ENCODE measurements at places on chromosomes 3 and 15. TPM values are rescaled to one million over a fixed set of nuclear protein-coding genes. Genes with fewer than 3 reads are reported as not detected.

DNA sequence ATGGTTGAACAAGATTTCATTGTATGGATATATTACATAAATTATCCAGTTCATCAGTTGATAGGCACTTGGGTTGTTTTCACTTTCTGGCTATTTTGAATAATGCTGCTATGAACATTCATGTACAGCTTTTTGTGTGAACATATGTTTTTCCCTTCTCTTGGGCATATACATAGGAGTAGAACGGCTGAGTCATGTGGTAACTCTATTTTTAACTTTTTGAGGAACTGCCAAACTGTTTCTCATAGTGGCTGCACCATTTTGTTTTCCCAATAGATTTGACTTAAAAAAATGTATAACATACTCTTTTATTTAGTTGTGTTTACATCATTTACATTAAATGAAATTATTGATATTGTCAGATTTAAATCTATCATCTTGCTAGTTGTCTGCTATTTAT, 28.8 kb upstream of the RFX7 start:
- no peaks in the 10 kb centered on the region for H3K27me3 ChIP-seq
- H3K4me1 ChIP-seq = no peaks in the 10 kb centered on the region
- no peaks in the 10 kb centered on the region for H3K36me3 ChIP-seq
- no peak overlapping the region for H3K27ac ChIP-seq
- DNase-seq = no peak

DNA sequence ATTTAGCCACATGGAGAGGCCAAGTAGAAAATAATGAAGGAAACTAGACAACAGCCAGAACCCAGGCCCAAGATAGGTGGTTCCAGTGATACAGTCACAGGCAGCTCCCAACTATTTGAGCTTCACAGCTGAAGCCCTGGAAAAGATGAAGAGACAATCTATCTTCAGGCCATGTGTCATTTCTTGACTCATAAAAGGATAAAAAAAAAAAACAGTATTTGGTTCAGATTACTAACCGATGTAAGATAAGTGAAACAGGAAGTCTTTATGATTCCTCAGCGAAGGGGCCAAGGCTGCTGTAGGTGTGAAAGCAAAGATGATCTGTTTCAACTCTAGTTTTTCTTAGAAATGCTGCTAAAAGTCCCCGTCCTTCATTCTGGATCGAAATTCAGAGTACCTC, 394.6 kb downstream of the ZNF385D start:
- H3K27me3 ChIP-seq = no peaks in the 10 kb centered on the region
- H3K27ac ChIP-seq = no peak overlapping the region
- no peaks in the 10 kb centered on the region for H3K36me3 ChIP-seq
- no peak for DNase-seq

- H3K4me1 ChIP-seq = no peaks in the 10 kb centered on the region
- H3K36me3 ChIP-seq = no peaks in the 10 kb centered on the region
- no peaks in the 10 kb centered on the region for H3K27me3 ChIP-seq
- no peak overlapping the region for H3K27ac ChIP-seq
- no peak overlapping the region for H3K4me3 ChIP-seq
These were observed 212.1 kb downstream of the P3H2 start for GRCh38 chr3:189908646-189909045.

- H3K27me3 ChIP-seq = no peaks in the 10 kb centered on the region
- no peak overlapping the region for H3K27ac ChIP-seq
- H3K36me3 ChIP-seq = no peaks in the 10 kb centered on the region
- H3K4me1 ChIP-seq = no peaks in the 10 kb centered on the region
- DNase-seq = no peak
These were observed 244.9 kb downstream of the FAM43A start for GRCh38 chr3:194930377-194931204.

GRCh38 chr3:129527262-129527661, 1.2 kb upstream of the RHO start:
- no peak overlapping the region for H3K4me3 ChIP-seq
- DNase-seq = no peak
- H3K27ac ChIP-seq = no peak overlapping the region
- no peaks in the 10 kb centered on the region for H3K27me3 ChIP-seq
- H3K4me1 ChIP-seq = peaks cover 12% of the 10 kb centered on the region

- H3K4me1 ChIP-seq = 0 out of 2 replicates have a peak, but pooled peaks cover under 1% of the 10 kb centered on the region
- no peak for DNase-seq
- no peaks in the 10 kb centered on the region for H3K27me3 ChIP-seq
- H3K27ac ChIP-seq = no peak overlapping the region
- H3K4me3 ChIP-seq = no peak overlapping the region
- peaks cover 32% of the 10 kb centered on the region for H3K36me3 ChIP-seq
These were observed 11.6 kb downstream of the TKT start for GRCh38 chr3:53244271-53244670.

DNA sequence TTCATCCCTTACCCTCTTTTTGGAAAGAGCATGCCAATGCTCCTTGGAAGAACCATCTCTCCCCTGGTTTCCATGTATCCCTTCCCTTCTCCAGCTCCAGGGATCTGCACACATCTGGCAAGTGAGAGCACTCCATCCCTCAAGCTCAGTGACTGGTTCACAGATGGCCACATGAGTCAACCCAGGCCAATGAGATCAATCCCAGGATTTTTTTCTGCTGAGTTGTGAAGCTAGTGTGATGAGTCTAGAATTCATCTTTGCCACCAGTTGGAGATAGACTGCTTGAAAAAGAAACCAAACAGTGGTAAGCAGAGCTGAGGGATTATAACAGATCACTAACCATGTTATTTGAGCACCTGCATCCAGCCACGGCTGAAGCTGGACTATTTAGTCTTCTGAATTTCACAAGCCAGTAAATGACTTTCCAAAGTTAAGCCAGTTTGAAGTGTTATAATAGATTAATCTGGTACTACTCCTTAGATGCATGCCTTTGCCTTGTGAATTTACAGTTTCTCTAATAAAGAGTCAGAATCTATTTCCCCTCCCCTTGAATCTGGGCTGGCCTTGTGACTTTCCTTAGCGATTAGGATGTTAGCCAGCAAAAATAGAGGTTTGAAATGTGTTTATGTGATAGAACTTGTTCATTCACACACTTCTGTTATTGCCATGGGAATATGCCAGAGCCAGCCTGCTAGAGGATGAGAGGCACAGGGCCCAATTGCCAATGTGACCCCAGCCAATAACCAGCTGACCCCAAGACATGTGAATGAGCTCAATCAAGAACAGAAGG, 159.8 kb downstream of the WNT5A start:
- no peaks in the 10 kb centered on the region for H3K36me3 ChIP-seq
- H3K27ac ChIP-seq = no peak overlapping the region
- no peaks in the 10 kb centered on the region for H3K4me1 ChIP-seq
- no peak for DNase-seq
- no peaks in the 10 kb centered on the region for H3K27me3 ChIP-seq

DNA sequence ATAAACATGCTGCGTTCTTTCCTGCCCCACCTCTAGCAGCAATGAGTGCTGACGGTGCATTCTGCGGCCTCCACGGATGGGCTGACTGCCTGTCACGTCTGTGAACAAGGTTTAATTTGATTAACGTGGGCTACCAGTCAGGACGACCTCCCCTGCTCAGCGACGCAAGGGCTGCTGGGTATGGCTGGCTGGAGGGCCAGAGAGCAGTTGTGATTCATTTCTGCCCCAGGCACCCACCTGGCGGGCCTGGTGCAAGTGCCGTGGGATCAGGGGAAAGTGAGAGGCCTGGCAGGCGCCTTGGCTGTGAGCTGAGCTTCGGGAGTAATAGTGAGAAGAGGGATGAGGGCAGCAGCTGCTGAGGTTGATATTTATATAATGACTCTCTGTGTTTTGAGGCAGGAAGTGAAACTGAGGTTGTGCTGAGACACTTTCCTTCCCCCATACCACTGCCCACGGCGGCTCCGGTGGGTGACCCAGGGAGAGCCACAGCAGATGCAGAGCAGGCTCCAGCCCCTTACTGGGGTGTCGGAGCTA, 190.4 kb upstream of the BCL6 start:
- H3K27ac ChIP-seq = no peak overlapping the region
- no peak overlapping the region for H3K4me3 ChIP-seq
- H3K36me3 ChIP-seq = no peaks in the 10 kb centered on the region
- peaks cover 19% of the 10 kb centered on the region for H3K4me1 ChIP-seq
- peak; percentile 66 for DNase-seq

GRCh38 chr3:149382518-149382917, 5.1 kb upstream of the TM4SF1 start:
- DNase-seq = no peak
- H3K27me3 ChIP-seq = no peaks in the 10 kb centered on the region
- no peaks in the 10 kb centered on the region for H3K4me1 ChIP-seq
- H3K4me3 ChIP-seq = no peak overlapping the region
- H3K36me3 ChIP-seq = no peaks in the 10 kb centered on the region
- H3K27ac ChIP-seq = no peak overlapping the region

DNA sequence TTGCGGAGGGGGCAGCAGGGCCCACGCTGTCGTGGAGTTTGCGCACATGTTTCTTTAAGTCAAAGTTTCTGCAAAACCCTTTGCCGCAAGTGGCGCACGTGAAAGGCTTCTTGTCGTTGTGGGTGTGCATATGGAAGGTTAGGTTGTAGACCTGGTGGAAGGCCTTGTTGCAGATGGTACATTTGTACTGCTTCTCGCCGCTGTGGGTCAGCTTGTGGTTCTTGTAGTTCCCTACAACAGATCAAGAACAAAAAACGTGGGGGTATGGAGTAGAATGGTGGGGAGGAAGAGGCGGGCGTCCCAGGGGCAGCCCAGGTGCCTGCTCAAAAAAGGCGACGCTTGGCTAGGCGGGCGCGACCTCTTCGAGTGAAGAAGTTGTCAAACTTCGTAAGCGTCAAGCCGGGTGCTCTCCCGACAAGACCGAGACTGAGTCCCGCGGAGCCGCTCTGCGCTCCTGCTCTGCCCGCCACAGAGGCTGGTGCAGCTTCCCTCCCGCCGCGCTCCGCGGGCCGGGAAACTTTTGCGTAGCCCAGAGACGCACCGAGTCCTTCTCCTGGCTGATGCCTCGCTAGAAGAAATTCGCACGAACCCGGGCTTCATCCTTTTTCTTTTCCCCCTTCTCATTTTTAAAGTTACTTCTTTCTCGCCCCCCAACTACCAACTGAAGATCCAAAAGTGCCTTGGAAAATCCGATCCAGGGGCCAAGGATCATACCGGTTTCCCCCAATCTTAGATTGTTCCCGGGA, 3.1 kb downstream of the FEZF2 start:
- no peak overlapping the region for H3K27ac ChIP-seq
- no peaks in the 10 kb centered on the region for H3K36me3 ChIP-seq
- no peak for DNase-seq
- peaks cover 17% of the 10 kb centered on the region for H3K27me3 ChIP-seq
- no peaks in the 10 kb centered on the region for H3K4me1 ChIP-seq

- no peaks in the 10 kb centered on the region for H3K27me3 ChIP-seq
- H3K4me1 ChIP-seq = no peaks in the 10 kb centered on the region
- no peaks in the 10 kb centered on the region for H3K36me3 ChIP-seq
- no peak overlapping the region for H3K4me3 ChIP-seq
These were observed 41.7 kb downstream of the PAQR5 start for GRCh38 chr15:69340243-69340900.

GRCh38 chr15:73632670-73633058, 525 bp downstream of the NPTN start:
- H3K27me3 ChIP-seq = no peaks in the 10 kb centered on the region
- DNase-seq = no peak
- no peaks in the 10 kb centered on the region for H3K36me3 ChIP-seq
- H3K4me3 ChIP-seq = peak overlapping the region; percentile 92
- H3K27ac ChIP-seq = peak overlapping the region; percentile 66

DNA sequence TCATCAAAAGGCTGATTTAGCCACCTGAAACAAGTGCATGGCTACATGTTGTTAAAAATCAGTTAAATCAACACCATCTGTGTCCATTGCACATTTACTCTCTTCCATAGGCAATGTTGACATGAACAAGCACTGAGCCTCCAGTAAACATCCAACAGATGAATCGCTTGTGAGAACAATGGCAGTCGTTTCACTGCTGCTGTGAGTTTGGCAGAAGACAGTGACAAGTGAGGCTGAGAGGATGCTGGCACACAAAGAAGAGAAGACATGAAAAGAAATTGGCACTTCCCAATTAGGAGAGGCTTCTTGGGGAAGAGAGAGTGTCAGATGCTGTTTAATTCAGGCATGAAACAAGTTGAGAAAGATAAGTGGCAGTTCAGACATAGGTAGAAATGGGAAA, 227.4 kb upstream of the STT3B start:
- H3K27ac ChIP-seq = no peak overlapping the region
- no peaks in the 10 kb centered on the region for H3K4me1 ChIP-seq
- no peaks in the 10 kb centered on the region for H3K36me3 ChIP-seq
- DNase-seq = no peak

DNA sequence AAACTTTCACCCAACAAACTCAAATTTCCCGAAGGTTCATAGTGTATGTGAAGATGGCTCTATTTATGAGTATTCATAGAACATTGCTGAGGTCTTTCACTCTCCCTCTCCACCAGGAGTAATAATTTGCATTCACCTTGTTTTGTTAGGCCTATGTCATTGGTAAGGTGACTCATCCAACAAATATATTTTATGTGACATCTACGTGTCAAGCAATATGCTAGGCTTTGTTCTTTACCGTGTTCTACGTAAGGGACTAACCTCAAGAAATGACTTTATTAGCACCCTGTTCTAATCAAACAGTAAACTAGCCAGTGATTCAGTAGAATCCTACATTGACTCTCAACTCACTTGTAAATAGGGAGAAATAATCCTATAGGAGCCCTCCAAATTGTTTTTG, 334.4 kb downstream of the FGF12 start:
- no peak overlapping the region for H3K27ac ChIP-seq
- no peak overlapping the region for H3K4me3 ChIP-seq
- no peaks in the 10 kb centered on the region for H3K27me3 ChIP-seq
- H3K4me1 ChIP-seq = no peaks in the 10 kb centered on the region
- H3K36me3 ChIP-seq = no peaks in the 10 kb centered on the region

SLC28A1 gene
- polyA plus RNA-seq = not detected

RPL4 gene
- 2,043 TPM for polyA plus RNA-seq

MFN1 gene
- polyA plus RNA-seq = 37.0 TPM

UCN2 gene
- not detected for polyA plus RNA-seq

CIP2A gene
- 28.8 TPM for polyA plus RNA-seq

PARP15 gene
- polyA plus RNA-seq = 16.3 TPM

RTP1 gene
- polyA plus RNA-seq = not detected

GHSR gene
- polyA plus RNA-seq = not detected

CLN6 gene
- polyA plus RNA-seq = 20.2 TPM

EFHB gene
- polyA plus RNA-seq = 0.95 TPM

CHAC1 gene
- polyA plus RNA-seq = 4.2 TPM

RTP4 gene
- polyA plus RNA-seq = 4.4 TPM

LMCD1 gene
- polyA plus RNA-seq = 1.4 TPM

All from GM12878 (cell line).